Panc1 (cell line): ENCODE measurements at places on chromosomes 2 and 18. TPM values are rescaled to one million over a fixed set of nuclear protein-coding genes. Genes with fewer than 3 reads are reported as not detected.

VWA3B gene
- total RNA-seq: not detected

ZSWIM2 gene
- total RNA-seq: not detected

STPG4 gene
- 0.36 TPM for total RNA-seq

ANKRD62 gene
- total RNA-seq: not detected

IL1F10 gene
- not detected for total RNA-seq

NT5C1B gene
- total RNA-seq: not detected

KIAA2012 gene
- not detected for total RNA-seq

SLC9A2 gene
- 4.1 TPM for total RNA-seq

CCBE1 gene
- total RNA-seq: 0.13 TPM

CDH2 gene
- 42.3 TPM for total RNA-seq

FOXI3 gene
- total RNA-seq: not detected

TXNDC2 gene
- 0.90 TPM for total RNA-seq

SP5 gene
- total RNA-seq: 0.64 TPM

USP37 gene
- total RNA-seq: 19.2 TPM

HRH4 gene
- total RNA-seq: not detected

DUSP11 gene
- total RNA-seq: 16.9 TPM

CHRNG gene
- total RNA-seq: not detected

LAMA3 gene
- total RNA-seq: 8.1 TPM

MYL1 gene
- total RNA-seq: not detected

PROKR1 gene
- not detected for total RNA-seq

ABCG8 gene
- 0.03 TPM for total RNA-seq

RSAD2 gene
- total RNA-seq: 0.44 TPM

IL1R1 gene
- total RNA-seq: 7.1 TPM

CARF gene
- total RNA-seq: 8.0 TPM

PAX8 gene
- total RNA-seq: 0.15 TPM

FBLN7 gene
- total RNA-seq: 0.95 TPM

RNF125 gene
- total RNA-seq: 0.57 TPM

CFAP53 gene
- 0.23 TPM for total RNA-seq

MOCOS gene
- 3.0 TPM for total RNA-seq

SCYGR4 gene
- not detected for total RNA-seq

LBX2 gene
- 9.6 TPM for total RNA-seq

GNAL gene
- total RNA-seq: 0.44 TPM

STON1 gene
- 0.92 TPM for total RNA-seq

ALPI gene
- total RNA-seq: not detected

LAMA1 gene
- 0.03 TPM for total RNA-seq

NDUFAF7 gene
- 17.7 TPM for total RNA-seq

MBD1 gene
- 47.3 TPM for total RNA-seq

CDH7 gene
- total RNA-seq: not detected

SCTR gene
- not detected for total RNA-seq

RPE gene
- 100 TPM for total RNA-seq

CTNNA2 gene
- 0.54 TPM for total RNA-seq

CHST10 gene
- total RNA-seq: 22.0 TPM

NR4A2 gene
- 0.85 TPM for total RNA-seq

SERPINB11 gene
- not detected for total RNA-seq

CYTIP gene
- total RNA-seq: 0.57 TPM

UCN gene
- 4.4 TPM for total RNA-seq

IL1R2 gene
- 0.15 TPM for total RNA-seq

SALL3 gene
- not detected for total RNA-seq

DNAJC5G gene
- total RNA-seq: not detected

GPR55 gene
- total RNA-seq: 0.08 TPM

RIT2 gene
- not detected for total RNA-seq
